ENCODE measurements at places on chromosomes 4 and X. TPM values are rescaled to one million over a fixed set of nuclear protein-coding genes. Genes with fewer than 3 reads are reported as not detected.

GRCh38 chr4:74764119-74764518 is 30.2 kb downstream of the BTC start:
- no peak for DNase-seq

DNA sequence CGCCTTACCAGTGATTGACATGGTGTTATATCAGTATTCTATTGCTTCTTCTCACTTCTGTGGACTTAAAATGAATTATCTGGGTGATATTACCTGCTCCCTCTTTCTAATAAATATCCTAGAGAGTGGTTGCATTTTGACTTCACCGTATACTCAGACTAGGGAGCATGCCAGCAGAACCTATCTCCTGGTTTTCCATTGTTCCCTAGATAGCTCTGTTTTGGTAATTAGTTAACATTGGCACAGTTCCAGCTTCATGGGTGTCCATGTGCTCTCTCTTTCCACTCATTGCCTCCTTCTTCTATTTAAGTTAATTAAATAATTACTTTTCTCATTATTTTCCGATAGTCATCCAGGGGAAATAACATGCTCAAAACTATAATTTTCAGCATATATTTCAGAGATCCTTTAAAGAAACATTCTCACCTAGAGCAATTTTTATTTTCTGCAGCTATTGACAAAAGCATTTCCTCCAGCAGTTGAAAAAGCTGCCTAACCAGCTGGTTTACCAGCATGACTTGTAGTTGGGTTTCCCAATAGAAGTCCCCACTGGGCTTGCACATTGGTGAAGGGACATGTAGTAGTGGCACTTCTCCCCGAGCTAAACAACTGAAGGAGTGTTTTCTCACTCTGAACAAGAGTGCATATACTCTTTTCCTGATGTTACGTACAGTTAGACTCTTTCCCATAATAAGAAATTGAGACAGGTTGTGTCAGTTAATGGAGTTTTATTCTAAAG is 27.9 kb upstream of the PAPSS1 start:
- peak; percentile 51 for DNase-seq

GRCh38 chr4:78332976-78333375 is 218.6 kb upstream of the ANXA3 start:
- no peak for DNase-seq

GRCh38 chr4:2968381-2968780 is 5.0 kb downstream of the GRK4 start:
- no peak for DNase-seq

DNA sequence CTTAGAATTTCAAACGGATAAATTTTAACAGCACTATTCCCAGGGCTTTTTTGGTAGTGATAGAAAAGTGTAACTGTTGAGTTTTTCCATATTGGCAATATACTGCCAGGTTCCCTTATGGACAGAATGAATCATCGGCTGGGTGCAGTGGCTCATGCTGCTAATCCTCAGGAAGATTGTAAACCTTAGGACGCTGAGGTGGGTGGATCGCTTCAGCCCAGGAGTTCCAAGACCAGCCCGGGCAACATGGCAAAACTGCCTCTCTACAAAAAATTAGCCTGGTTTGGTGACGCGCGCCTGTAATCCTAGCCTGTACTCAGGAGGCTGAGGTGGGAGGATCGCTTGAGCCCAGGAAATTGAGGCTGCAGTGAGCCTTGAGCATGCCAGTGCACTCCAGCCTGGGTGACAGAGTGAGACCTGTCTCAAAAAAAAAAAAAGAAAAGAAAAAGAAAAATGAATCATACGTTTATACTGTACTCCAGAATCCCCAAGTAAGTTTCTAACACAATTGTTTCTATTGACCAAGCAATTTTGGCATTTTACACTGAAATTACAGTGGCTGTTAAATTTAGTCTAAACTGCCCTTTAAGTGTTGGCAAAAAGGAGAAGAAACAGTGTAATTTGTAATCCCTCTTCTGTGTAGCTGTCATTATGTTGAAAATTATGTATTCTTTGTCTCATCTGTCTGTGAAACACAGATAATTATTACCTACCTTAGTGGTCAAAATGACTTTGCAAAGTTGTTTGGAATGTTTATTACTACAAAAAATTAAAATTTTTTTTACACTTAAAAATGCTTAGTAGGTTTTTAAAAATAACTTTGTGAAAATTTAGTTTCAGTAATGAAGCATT is 1.8 kb downstream of the SLC30A9 start:
- peak; percentile 70 for DNase-seq

The SHOX gene
- not detected for total RNA-seq

Measured in HT-29 (cell line).